ENCODE measurements at places on chromosomes 1 and 21.

DNA sequence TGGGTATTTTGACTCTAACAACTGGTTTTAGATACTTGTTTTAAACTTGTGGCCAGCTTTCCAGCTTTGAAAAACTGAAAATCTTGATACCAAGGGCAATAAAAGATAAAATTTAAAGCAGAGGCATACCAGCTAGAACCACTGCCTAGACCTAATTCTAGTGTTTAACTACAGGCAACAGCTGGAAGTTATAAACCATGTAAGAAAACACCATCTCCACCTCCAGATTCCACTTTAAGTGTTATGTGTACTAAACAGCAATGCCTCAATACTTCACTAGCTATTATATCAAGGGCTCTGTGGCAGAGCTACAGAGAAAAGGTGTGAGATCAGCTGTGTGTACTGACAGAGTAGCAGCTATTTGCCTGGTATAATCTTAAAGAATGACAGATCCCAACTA lies 69.5 kb downstream of the LPAR3 start:
- no peak for DNase-seq

DNA sequence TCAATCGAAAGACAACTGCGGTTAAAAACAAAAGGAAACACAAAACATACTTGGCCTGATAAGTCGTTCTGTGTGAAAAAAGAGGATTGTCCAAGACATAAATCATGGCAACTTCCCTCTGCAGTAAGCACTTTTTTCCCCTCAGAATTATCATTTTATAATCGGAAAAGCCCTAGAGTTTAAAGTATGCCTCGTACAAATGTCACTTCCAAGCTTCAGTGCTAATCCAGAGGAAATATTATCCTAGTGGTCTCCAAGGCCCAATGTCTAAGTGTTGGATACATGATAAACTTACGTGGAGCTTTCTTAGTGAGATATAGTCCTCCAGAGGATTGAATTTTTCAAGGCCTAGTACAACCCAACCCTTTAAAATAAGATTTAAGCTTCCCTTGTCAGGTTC lies 11.2 kb upstream of the NTMT2 start:
- DNase-seq: no peak

- DNase-seq: no peak
Observed at GRCh38 chr1:17350083-17350482, 21.9 kb upstream of the PADI6 start.

DNA sequence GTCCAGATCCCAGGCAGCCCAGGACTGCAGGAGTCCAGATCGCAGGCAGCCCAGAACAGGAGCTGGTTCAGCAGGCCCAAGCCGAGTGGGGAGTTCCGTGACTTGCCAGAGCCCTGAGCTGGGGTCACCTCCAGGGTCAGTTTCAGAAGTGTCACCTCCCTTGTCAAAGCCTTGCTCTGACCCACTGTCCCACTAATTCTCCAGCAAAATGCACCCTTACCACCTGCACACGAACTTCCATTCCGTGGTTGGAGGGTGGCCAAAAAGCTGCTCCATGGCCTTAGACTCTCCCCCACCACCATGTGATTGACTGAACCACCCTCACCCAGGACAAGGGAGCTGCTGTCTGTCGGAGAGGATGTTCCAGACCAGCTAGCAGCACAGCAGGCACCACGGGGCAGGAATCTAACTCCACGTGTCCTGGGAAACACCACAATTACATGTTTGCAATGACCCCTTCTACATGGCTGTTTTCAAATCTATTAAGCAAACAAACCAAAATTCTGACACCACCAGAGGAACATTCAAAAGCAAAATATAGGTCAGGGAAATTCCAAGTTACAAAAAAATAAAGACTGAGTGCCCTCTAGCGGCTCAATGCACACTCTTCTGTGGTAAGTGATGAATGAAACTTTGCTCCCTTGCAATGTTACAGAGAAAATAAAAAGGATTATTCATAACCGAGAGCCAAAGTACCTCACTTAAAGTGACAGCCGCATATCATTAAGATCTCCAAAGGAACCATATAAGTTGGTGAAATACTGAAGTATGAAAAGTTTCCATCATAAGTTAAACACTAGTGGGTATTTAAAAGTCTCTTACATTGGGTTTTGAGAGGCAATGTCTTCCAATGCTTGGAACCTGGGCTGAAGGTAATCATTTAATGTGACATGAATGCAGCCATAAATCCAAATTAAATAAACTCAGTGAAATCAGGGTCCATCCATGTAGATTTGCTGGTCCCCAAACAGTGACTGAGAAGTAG lies 76.3 kb downstream of the NPHP4 start:
- no peak for DNase-seq

GRCh38 chr1:230705289-230706019 lies 8.5 kb downstream of the AGT start:
- no peak for DNase-seq

- no peak for DNase-seq
Observed at GRCh38 chr1:178341261-178341956, 155.4 kb downstream of the CLEC20A start.

GRCh38 chr1:43382027-43382779 lies 7.4 kb downstream of the MED8 start:
- DNase-seq: no peak

DNA sequence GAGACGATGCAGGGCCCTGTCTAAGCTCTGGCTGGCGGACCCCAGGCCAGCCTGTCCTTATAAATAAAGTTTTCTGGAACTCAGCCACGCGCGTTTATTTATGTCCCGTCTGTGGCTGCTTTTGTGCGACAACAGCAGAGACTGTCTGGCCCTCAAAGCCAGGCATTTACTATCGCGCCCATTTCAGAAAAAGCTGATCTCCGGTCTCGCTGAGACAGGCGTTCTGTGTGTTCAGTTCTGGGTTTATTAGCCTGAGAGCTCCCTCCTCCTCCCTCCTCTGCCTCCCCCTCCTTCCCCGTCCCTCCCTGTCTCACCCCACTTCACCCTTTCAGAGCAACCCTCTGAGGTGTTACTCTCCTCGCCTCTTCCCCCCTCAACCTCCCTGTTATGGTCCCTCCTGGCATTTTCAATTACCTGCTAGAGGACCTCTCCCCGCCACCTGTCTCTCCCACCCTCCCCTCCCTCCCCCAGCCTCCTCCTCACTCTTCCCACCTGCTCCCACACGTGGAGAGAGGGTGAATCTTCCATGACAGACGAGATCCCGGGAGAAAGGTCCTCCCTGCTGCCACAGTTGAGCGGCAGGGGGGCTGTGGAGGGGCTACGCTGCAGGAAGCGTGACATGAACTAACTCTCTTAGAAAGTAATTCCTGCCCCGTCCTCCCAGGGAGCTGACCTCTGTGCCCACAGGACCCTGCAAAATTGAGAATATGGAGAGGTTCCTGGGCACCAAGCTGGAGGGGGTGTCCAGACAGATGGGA lies 59.9 kb downstream of the SPSB1 start:
- no peak for DNase-seq

DNA sequence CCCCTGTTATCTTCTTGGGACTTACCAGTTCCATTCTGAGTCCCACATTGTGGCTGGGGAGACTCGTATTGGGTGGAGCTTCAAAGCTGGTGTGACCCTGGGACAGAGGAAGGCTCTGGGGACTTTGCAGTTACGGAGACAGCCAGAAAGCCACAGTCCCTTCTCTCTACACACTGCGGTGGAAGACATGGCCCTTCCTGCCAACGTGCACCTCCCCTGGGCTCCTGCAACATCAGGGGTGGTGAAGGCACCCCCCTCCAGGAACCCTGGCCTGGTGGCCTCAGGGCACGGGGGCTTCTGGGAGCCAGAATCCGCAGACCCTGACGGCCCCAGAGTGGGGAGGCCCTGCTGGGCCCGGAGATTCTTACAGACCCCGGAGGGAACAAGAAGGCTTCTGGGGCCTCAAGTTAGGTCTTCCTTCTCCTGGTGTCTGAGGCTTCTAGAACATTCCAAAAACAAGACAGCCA lies 113.0 kb downstream of the SIK1 start:
- DNase-seq: no peak
